Activated CD8-positive, alpha-beta memory T cell treated with anti-CD3 and anti-CD28 coated beads for 36 hours (primary cell): ENCODE measurements at places on chromosomes 16 and 17. TPM values are rescaled to one million over a fixed set of nuclear protein-coding genes. Genes with fewer than 3 reads are reported as not detected.

Gene PRDM7
- total RNA-seq, result not detected

Gene PFN1
- total RNA-seq, result 1,866 TPM

Gene ABCC6
- not detected for total RNA-seq

Gene FOXN1
- total RNA-seq, result not detected

Gene CD300LB
- total RNA-seq, result not detected

Gene ELMO3
- total RNA-seq, result 5.8 TPM

Gene CTF1
- 0.13 TPM for total RNA-seq

Gene CCL8
- total RNA-seq, result not detected

Gene CCL5
- 477 TPM for total RNA-seq

Gene KRTAP9-2
- total RNA-seq, result not detected

Gene NPIPA2
- 1.2 TPM for total RNA-seq

Gene DPEP3
- total RNA-seq, result 0.17 TPM

Gene TBC1D3B
- total RNA-seq, result 3.2 TPM

Gene KRTAP1-5
- not detected for total RNA-seq
